Fibroblast of skin of right quadriceps (primary cell): ENCODE measurements at places on chromosomes 6 and 20.
A peak's percentile ranks its signal among the peaks of the same experiment; 100 is the strongest.

DNA sequence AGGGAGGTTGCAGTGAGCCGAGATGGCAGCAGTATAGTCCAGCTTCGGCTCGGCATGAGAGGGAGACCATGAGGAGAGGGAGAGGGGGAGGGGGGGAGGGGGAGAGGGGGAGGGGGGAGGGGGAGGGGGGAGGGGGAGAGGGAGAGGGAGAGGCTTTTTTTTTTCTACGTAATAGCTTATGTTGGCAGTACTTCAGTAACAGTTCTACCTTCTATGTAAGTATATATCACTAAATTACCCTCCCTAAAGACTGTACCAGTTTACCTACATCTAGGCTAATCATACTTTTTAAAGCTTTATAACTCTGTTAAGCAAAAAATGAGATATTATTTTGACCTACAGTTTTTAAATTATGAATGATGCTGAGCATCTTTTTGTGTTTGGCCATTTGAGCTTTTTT lies 13.6 kb downstream of the TM9SF4 start:
- no peak for DNase-seq

DNA sequence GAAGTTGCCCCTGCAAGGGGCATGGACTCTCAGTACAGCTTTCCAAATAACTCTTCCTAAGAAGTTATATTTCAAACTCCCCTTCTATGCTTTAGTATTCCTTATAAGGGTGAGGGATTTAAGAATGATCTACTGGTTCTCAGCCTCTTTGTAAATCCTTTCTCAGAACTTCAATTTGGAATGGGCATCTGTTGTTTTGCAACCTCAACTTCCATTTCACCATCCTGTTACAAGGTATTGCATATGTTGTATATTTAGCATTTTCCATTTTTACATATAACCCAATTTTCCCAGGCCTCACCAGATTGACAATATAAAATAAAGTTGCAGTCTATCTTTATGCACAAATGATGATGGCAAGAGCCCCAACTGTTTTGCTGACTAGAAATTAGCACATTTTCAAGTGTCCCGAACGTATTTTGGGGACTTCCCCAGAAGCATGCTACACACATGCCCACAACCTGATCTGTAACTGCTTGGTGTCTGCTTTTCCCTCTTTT lies 154.9 kb upstream of the CARMIL1 start:
- DNase-seq: no peak

DNA sequence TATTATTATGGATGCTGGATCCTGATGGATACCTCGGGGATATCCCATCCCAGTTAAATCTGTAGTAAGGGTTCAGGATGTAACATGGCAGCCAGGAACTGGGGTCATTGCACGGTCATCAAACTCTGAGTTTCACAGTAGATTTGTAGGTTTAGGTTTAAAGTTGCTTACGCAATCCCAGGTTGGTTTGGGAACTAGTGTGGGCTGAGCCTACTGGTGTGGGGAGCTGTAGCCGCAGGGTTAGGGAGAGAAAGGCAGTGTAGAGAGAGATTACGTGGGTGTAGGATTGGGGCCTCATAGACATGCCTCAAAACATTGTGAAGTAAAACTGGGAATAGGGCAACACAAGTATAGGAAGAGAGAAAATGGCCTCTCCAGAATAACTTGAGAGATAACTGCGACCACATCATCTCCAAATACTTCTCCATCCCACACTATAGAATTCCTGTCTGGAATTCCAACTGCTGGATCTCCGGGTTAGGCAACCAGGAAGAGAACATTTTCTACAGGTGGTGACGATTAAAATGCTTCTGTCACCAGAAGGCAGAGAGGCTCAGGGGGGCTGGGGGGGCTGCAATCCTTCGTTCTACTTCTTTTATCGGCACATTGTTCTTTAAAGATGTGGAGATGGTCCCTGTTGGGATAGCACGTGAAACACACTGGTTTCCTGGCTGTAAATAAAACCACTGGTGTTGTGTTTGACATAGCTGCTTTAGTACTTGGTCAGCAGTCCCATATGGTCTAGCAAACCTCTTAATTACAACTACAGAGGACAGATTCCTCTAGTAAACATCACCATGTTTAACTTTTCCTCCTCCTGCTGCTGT lies 44.9 kb upstream of the TMEM170B start:
- DNase-seq: peak; percentile 88

- DNase-seq: no peak
Observed at GRCh38 chr6:122405417-122405816, 6.0 kb downstream of the HSF2 start.

DNA sequence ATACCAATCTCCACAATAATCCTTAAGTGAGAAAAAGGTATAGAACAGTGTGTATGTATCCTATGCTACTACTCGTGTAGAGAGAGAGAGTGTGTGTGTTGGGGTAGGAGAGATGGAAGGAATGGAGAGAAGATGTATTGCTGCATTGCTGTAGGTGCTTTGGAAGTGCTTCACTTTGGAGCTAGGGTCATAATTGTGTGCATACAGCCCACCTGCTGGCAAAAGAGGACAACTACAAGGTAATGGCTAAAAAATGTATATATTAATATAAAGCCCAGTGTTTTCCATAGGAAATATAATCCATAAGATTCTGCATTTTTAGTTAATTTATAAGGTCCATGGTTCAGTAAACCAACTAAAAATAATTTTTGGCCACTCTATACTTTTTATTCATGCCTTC lies 36.1 kb downstream of the SERAC1 start:
- DNase-seq: peak; percentile 47

DNA sequence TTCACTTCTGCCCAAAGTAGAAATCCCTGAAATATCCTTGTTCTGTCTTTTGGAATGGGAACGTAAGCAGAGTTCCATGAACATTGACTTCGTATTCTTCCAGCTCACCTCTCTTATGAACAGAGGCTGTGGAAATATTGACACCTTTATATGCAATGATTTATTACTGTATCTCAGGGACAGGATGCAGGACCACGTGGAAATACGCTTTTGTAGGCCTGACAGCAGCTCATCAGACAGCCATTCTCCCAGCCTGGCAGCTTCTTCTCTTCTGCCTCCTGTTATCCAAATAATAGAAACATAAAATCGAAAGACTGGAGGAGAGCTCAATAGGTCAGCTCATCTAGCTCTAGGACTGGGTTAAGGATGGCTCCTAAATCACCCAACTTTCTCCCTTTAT lies 106.2 kb upstream of the DTNBP1 start:
- no peak for DNase-seq

GRCh38 chr6:143204045-143204444 lies 143.4 kb downstream of the AIG1 start:
- DNase-seq: no peak

- no peak for DNase-seq
Observed at GRCh38 chr20:5614506-5614905, 135.7 kb upstream of the SHLD1 start.

DNA sequence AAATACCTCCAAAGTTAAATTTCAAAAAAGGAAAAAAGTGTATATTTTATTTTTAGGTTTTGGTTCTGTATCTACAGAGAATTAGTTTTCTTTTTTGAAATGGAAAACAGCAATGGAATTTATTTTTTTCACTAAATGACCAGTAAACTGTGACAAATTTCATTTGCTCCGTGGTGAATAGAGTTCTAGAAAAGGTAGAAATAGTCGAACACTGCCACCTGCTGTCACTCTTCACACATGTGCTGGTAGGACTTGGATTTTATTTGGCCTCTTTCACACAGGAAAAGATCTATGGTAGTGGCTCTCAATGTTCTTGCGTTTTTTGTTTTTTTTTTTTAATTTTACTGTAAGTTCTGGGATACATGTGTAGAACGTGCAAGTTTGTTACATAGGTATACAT lies 312.5 kb downstream of the EYA4 start:
- DNase-seq: peak; percentile 47

DNA sequence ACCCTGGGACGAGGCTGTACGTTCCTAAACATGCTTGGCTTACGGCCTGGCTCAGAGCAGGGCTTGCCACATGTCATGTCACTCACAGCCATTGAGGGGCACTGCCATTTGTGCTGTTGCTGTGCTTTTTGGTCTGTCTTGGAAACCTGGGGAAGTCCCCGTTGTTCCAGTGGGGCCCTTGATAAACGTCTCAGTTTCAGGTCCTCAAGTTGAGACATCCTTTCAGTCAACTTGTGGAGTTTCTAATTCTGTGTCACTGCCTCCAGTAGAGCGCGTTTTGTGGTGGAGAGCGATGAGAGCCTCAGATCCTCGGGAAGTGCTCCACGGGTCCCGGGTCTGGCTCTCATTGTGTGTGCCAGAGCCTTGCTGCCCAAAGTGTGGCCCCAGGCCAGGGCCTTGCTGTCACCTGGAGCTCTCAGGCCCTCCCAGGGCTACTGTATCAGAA lies 43.0 kb upstream of the CCR6 start:
- DNase-seq: no peak

DNA sequence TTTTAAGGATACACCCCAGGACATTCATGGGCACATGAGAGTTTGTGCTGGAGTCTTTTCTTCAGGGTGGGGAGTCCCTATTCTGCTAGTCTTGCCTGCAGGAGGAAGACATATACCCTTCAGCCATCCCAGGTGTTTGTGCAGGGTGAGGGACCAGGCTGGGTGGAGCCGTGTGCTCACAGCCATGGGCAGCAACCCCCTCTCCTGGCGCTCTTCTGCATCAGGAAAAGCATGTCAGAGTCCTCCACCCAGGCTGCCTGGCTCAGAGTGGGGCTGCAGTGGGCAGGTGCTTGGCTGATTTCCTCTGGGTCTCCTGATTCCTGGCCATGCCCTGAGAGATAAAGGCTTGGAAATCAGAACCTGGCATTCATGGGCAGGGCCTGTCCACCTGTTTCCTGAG lies 22.7 kb upstream of the MLN start:
- DNase-seq: no peak

- DNase-seq: peak; percentile 87
Observed at GRCh38 chr6:72553531-72554511, 68.0 kb upstream of the KCNQ5 start.

GRCh38 chr6:75210885-75211739 lies 5.3 kb upstream of the COL12A1 start:
- DNase-seq: peak; percentile 74

GRCh38 chr6:55925292-55925691 lies 49.9 kb upstream of the BMP5 start:
- DNase-seq: peak; percentile 77

GRCh38 chr6:144778773-144779492 lies 493.8 kb downstream of the UTRN start:
- no peak for DNase-seq

- DNase-seq: no peak
Observed at GRCh38 chr6:154569156-154569862, 58.8 kb upstream of the CNKSR3 start.

DNA sequence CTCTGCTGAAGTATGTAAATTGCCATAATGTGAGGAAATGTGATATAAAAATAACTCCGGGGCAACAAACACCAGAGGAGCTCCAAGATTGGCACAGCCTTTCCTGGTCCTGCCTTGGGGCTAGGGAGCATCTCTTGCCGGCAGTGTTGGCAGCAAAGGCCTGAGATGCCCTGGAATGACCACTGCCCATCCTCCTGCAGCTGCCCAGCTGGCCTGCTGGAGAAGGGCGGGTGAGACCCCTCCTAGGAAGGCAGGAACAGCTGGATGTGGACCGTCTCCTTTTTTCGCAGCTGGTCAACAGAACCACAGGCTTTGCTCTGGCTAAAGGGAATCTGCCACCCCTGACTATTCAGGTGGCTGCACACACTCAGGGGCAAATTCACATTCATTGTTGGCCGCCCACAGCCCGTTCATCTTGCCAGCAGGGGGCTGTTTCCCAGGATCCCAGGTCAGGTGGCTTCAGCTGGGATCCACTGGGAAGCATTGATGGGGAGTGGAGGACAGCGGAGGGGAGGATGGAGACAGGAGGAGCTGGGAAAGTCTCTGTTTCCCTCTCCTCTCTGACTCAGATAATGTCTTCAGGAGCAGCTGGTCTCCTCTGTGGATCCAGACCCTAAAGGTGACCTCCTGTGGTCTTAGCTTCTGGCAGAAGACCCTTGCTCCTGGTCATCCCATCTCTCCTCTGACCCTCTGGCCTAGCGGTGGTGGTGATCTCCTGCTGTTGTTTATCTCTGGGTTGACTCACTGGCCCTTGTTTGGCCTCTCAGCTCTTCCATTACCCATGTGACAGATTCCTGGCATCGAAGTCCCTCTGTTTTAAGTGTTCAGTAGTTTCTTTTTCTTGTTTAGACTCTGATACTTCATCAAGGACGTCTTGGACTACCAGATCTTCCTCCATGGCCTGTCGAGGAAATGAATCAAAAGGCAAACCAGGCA lies 336.7 kb downstream of the DHX35 start:
- no peak for DNase-seq

- no peak for DNase-seq
Observed at GRCh38 chr6:66556936-66557335, 849.9 kb upstream of the EYS start.

DNA sequence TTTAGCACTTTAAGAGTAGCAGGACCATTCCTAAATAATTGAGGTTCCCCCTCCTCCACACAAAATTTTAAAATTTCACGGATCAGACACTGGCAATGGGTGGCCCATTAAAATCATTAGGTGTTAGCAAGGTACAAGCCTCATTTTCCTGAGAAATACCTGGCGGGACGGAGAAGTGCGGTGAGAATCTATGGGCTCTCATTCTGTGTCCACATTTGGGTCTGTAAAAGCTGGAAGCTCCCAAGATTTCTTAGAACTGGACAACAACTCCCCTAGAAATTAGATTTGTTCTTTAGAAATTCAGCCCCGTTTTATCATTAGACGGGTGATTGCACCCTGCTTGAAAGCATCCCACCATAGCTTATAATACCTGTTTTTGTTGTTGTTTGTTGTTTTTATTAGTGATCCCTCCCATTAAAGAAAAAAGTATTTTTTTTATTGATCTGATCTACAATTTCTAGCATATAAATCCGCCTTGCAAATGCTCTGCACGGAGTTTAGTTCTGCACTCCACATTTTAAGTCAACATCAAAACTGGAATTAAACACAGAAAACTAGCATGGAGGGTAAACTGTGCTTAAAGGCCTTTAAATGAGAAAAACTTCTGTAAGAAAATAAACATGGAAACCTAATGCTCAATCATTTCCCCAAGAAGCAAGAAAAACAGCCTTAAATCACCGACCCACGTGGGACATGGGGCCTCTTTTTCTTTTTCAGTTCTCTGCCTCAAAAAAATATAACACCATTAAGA lies 5.7 kb downstream of the SIM1 start:
- peak; percentile 53 for DNase-seq

DNA sequence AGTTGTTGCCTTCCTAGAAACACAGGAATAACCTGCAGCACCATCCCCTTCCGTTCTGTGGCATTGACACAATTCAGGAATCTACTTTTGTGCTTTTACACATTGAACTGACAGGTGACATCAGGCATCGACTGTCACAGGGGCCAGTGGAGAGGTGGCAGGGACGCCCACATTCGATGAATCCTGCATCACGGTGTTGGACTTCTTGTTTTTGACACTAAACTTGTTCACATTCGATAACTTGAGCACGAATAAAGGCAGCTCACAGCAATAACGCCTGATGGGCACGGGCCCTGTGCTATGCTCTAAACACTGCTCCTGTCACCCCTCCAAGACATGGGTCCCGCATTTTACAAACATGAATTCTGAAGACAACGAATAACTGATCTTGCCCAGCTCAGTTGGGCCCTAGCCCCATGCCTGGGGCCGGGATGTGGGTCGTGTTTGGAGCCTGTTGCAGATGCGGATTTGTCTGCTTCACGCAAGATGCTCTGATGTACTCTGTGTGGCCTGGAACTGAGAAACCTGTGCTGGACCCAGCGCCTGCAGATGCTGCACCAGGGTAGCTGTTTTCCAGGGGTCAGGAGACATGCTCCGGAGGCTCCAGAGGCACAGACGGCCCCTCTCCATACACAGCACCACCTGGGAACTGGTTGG lies 75.7 kb downstream of the TTLL2 start:
- DNase-seq: no peak
